ENCODE measurements at places on chromosomes 16 and 17. TPM values are rescaled to one million over a fixed set of nuclear protein-coding genes. Genes with fewer than 3 reads are reported as not detected.

GRCh38 chr16:62568926-62569325 is 532.7 kb upstream of the CDH8 start:
- DNase-seq: no peak

GRCh38 chr17:28390563-28390962 is 15.4 kb downstream of the SLC46A1 start:
- DNase-seq: no peak

The KRTAP9-4 gene
- total RNA-seq: not detected

The KCTD19 gene
- 0.35 TPM for total RNA-seq

All from epithelial cell of proximal tubule (primary cell).